Upper lobe of left lung (tissue), 6 donors: ENCODE measurements at places on chromosomes 16 and 17. TPM values are rescaled to one million over a fixed set of nuclear protein-coding genes. Genes with fewer than 3 reads are reported as not detected.

- no peak for DNase-seq
Measured at GRCh38 chr17:45224671-45225050, 3.0 kb downstream of the FMNL1 start.

DNA sequence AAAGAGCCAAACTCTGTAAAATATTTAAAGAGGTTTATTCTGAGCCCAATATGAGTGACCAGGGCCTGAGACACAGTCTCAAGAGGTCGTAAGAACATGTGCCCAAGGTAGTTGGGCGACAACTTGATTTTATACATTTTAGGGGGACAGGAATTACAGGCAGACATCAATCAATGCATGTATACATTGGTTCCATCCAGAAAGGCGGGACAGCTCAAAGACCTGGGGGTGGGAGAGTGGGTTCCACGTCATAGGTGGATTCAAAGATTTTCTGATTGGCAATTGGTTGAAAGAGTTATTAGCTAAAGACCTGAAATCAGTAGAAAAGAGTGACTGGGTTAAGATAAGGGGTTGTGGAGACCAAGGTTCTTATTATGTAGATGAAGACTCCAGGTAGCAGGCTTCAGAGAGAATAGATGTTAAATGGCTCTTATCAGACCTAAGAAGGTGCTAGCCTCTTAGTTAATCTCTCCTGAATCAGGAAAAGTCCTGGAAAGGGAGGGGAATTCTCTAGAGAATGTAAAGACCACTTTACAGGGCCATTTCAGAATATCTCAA is 32.4 kb downstream of the HSBP1 start:
- DNase-seq = no peak

- no peak for DNase-seq
Measured at GRCh38 chr16:56190048-56190676, 1.1 kb upstream of the GNAO1 start.

DNA sequence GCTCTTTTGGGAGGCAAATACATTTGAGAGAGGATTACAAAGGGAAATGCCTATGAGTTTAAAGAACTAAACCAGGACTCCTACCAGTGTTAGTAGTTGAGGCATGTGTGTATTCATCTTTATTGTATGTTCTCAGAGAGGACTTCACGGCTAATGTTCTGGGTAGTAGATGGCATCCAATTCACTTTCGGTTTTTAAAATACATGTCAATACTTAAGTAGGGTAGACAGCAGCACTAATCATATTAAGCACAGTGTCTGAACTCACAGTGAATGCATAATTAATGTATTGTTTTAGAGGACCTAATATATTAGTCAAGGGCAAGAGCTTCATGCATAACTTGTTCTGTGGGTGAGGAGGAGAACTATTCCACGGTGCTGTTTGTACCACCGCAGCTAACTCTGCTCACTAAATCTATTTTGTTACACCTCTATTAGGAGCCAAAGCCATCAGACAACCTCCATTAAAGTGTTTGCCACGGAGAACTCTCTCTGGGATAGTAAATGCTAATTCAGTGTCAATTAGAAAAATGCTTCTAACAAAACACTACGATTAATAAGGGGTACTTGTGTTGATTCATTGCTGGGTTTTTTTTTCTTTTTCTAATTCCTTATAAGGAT is 56.3 kb downstream of the COX10 start:
- no peak for DNase-seq

LGALS9C gene
- 0.34 TPM for total RNA-seq

SLFN12L gene
- 2.8 TPM for total RNA-seq

OR3A3 gene
- not detected for total RNA-seq

CD300E gene
- total RNA-seq = 3.6 TPM
